Inflammatory macrophage treated with lipopolysaccharide for 4 hours (primary cell): ENCODE measurements at places on chromosomes 11 and 22.

GRCh38 chr22:28799606-28800307 lies 612 bp downstream of the XBP1 start:
- peak; percentile 60 for DNase-seq

DNA sequence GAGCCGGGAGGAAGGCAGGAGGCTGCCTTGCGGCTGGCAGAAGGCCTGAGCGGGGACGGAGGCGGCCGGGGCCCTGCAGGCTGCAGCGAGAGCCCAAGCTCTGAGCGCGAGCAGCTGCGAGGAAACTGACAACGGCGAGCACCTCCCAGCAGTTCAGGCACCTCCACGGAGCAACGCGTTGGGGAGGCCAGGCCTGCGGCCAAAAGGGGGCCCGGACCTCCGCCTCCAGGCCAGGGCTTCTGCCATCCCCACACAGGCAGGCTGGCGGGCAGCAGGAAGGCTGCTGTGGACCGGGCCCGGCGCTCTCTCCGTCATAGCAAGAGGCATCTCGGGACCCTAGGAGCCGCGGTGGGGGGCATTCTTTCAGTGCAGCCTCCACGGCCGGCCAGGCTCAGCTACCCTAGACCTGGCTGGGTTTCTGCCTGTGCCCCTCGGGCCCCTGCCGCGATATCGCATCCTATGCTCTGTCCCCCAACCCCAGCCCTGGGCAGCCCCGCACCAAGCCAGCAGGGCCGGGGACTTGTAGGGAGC lies 22.9 kb upstream of the SLC22A12 start:
- no peak for DNase-seq

DNA sequence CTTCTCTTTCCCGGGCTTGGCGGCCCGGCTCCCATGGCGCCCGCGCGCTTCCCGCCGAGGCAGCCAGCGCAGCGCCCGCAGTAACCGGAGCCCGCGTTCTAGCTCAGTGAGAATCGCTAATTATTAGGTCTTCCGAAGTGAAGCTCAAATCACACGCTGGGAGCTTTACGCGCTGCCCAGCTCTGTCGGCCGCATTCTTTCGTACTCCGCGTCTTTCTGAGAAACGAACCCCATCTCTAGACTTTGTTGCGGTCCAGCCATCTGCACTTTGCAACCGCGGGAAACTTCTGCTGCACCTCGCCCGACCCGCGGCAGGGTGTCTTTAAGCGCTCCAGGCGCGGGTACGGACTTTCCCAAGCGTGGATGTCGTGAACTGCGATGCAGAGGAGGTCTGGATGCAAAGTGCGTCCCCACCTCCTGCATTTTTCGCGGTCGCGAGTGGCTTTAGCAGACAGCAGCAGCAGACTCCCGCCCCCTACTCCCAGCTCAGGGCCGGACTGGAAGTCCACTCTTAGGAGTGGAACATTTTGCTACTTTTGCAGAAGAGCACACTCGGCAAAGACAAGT lies 6.0 kb upstream of the PAX6 start:
- DNase-seq, result no peak

DNA sequence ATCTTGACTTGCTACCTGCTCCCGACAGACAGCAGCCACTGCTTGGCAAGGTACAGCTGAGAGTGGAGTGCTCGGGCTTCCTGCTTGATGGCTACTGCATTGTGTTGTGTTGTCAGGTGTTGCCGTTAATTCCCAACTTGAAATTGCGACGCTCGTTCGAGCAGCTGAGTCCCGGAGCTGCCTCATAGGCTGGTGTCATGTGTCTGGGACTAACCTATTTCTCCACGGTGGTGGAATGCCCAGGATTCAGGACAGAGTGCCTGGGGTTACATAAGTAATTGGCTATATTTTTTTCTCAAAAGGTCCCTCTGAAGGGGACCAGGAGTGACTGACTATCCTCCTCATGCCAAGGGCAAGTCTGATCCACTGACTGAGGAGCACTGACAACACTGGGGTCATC lies 18.5 kb downstream of the COMMD9 start:
- DNase-seq, result no peak

- DNase-seq, result no peak
Observed at GRCh38 chr11:58165504-58166106, 23.3 kb upstream of the OR9Q2 start.

GRCh38 chr22:32528316-32528715 lies 53.7 kb downstream of the FBXO7 start:
- DNase-seq, result no peak

- DNase-seq, result no peak
Observed at GRCh38 chr11:1228101-1228821, 5.4 kb downstream of the MUC5B start.

DNA sequence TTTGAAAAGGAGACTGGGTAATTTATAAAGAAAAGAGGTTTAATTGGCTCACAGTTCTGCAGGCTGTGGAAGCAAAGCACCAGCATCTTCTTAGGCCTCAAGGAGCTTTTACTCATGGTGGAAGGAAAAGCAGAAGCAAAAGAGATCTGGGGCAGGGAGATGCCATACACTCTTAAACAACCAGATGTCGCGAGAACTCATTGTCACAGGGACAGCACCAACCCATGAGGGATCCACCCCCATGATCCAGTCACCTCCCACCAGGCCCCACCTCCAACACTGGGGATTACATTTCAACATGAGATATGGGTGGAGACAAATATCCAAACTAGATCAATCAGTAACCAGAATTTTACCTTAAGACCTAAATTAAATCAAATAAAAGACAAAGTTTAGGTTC lies 87.2 kb downstream of the C11orf91 start:
- DNase-seq, result no peak

- DNase-seq, result no peak
Observed at GRCh38 chr11:30596832-30597231, 10.7 kb upstream of the MPPED2 start.

DNA sequence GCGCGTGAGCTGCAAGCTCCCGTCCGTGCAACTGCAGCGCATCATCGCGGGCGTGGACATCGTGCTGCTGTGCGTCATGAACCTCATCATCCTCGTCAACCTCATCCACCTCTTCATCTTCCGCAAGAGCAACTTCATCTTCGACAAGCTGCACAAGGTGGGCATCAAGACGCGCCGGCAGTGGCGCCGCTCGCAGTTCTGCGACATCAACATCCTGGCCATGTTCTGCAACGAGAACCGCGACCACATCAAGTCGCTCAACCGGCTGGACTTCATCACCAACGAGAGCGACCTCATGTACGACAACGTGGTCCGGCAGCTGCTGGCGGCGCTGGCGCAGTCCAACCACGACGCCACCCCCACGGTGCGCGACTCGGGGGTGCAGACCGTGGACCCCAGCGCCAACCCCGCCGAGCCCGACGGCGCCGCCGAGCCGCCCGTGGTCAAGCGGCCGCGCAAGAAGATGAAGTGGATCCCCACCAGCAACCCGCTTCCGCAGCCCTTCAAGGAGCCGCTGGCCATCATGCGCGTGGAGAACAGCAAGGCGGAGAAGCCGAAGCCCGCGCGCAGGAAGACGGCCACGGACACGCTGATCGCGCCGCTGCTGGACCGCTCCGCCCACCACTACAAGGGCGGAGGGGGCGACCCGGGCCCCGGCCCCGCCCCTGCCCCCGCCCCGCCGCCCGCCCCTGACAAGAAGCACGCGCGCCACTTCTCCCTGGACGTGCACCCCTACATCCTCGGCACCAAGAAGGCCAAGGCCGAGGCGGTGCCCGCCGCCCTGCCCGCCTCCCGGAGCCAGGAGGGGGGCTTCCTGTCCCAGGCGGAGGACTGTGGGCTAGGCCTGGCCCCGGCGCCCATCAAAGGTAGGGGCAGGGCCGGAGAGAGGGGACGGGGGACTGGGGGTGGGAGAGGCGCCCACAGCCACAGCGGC lies 7.3 kb downstream of the PANX2 start:
- DNase-seq, result no peak

GRCh38 chr22:33321466-33321865 lies 263.3 kb upstream of the SYN3 start:
- no peak for DNase-seq

DNA sequence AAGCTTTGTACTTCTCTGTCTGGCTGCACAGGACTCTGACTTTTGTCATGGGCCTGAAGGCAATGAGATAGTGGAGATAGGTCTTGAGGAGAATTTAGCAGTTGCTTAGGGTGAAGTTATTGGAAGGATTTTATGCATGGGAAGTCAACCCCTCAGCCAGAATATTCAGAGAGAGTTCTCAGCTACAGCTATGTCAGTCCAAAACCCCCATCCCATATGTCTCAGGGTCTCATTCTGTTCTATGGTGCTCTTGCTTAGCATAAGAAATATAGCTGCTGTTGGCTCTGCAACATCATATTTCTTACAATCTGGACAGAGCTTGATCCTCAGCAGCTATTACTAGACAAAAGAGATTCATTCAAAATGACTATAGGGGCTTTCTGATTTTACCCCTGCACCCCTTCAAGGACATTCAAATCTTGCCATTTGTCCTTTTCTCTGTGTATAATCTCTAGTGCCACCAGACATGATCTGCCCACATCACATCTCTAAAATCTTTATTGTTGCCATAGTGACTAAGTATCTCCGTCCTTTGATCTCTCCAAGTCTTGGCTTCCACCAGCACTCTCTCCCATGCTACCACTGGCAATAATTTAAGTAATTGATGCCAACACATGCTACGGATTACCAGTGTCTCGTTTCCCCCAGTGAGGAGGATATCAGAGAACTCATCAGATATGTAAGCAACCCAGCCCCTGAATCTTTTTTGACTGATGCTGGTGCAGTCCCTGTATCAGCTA lies 327.1 kb upstream of the ISX start:
- no peak for DNase-seq

DNA sequence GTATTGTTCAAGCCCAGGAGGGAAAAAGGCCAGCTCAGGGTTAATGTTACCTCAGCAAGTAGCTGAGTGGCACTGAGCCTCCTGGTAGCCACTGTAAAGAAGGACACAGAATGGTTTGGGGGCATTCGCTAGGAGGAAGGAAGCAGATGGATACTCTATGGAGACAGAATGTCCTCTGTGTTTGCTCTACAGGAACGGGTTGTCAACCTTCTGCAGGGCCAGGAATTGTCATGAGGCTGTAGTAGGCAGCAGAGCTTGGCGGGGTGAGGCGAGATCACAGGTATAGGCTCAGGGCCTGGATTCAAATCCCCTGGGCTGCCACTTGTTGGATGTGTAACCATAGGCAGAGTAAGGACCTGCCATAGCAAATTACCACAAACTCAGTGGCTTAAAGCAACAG lies 3.0 kb upstream of the LRRC75B start:
- no peak for DNase-seq

- peak; percentile 69 for DNase-seq
Observed at GRCh38 chr22:22060200-22061084, 77.9 kb upstream of the TOP3B start.

GRCh38 chr11:37666960-37667359 lies 1068.9 kb upstream of the RAG2 start:
- no peak for DNase-seq
